ENCODE measurements at places on chromosomes 4 and X.

DNA sequence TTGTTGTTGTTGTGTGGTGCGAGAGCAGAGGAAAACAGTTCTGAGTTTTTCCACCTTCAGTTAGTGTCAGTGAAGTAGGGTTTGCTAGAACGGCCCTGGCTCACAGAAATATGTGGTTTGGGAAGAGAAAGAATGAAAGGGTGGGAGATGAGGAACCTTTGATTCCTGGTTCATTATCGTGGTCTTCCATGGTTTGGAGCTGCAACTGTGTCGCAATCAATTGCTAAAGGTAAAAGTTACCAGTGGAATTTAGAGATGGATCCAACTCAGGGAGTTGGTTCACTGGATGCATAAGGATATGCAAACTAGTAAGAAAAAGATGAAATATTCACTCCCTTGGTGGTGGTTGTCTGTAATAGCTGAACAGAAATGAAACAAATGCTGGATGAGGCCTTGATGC is 35.6 kb upstream of the GPR34 start:
- no peak for DNase-seq

- DNase-seq: no peak
Observed at GRCh38 chr4:102575369-102576129, 74.4 kb downstream of the NFKB1 start.

DNA sequence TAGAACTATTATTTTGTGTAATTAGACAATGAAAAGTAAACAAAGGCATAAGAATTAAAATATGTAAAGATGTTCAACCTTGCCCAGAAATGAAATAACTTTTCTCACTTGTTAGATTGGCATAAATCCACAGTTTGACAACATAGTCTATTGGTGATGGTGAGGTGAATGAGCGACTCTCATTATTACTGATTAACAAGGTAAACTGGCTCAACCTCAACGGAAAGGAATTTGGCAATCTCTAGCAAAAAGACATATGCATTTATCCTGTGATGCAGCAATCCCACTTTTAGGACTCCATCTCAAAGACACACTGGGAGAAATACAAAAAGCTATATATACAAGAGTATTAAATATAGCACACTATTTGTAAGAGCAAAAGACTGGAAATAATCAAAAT is 22.3 kb downstream of the UBA6 start:
- DNase-seq: no peak

GRCh38 chrX:41692162-41692749 is 3.5 kb downstream of the GPR34 start:
- no peak for DNase-seq

DNA sequence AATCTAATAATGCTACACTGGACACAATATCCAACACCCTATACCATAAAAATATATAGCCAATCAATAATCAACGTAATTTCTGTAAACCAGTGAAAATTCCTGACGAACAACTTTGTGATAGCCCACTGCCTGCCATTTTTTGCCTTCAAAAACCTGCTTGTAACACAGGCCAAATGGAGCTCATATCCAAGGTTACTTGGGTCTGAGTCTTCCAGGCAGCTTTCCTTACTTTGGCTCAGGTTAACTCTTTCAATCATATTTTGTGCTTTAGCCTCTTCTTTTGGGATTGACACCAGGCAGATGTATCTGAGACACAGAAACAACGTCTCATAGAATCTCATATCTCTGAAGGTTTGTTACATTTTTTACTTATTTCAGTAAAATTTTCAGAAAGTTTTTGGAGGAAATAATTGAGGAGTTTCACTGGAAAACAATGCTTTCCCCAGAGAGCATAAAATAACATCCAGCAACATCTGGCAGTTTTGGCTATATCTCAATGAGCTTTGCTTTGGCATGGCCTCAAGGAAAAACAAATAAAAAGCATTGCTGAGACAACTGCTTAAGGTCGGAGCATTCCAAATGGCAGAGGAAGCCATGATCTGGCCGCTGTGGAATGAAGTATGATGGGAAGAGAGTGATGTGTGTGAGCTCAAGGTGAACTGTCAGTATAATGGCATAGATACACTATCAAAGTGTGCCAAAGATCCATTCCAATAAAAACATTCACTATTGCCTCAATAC is 162.9 kb upstream of the SPIN4 start:
- peak; percentile 36 for DNase-seq

GRCh38 chr4:151294833-151295496 is 18.0 kb downstream of the PRSS48 start:
- no peak for DNase-seq

GRCh38 chrX:65745427-65745826 is 78.0 kb downstream of the MSN start:
- DNase-seq: no peak

GRCh38 chrX:124493984-124494383 is 147.6 kb downstream of the SH2D1A start:
- DNase-seq: no peak

DNA sequence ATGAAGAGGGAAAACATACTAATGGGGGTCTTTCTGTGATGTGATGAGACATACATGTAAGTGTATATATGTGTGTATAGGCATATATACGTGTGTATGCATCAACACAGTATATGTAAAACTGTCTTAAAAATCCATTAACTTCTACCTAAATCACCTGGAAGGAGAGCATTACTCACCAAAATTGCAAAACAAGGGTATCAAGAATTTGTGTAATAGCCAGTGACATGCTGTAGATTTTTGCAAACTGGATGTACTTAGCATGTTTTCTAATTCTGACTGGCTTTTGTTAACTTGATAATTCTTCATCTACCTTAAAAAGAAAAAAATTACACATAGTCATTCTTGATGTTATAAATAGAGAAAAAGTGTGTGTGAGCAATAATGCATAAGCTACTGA is 104.7 kb downstream of the PRRG1 start:
- peak; percentile 40 for DNase-seq

- DNase-seq: peak; percentile 4
Observed at GRCh38 chr4:69936566-69936965, 5.7 kb downstream of the CSN1S1 start.

DNA sequence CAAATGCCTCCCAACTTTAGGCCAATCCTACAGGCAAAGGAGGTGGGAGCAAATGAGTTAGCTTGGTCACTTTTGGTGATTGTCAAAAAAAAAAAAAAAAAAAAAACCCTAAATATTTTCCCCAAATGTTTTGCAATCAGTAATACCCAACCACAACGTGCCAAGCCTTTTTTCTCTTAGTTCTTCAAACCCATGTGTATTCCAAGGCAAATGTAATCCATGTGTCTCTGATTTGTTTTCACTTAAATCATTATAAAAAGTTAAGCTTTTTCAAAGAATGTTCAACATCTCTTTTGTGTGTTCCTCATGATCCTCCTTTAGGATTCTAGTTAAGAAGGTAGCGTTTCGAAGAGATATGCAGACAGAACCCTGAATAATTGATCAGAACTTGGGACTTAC is 328.4 kb downstream of the PAPSS1 start:
- DNase-seq: no peak

- DNase-seq: no peak
Observed at GRCh38 chrX:24005028-24005427, 22.0 kb downstream of the KLHL15 start.

DNA sequence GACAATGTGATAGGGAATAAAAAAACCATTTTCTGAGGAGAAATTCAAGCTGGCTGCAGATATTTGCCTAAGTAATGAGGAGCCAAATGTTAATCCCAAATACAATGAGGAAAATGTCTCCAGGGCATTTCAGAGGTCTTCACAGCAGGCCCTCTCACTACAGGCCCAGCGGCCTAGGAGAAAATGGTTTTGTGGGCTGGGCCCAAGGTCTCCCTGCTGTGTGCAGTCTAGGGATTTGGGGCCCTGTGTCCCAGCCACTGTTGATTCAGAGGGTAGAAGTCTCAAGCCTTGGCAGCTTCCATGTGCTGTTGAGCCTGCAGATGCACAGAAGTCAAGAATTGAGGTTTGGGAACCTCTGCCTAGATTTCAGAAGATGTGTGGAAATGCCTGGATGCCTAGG is 778.7 kb downstream of the CENPC start:
- DNase-seq: no peak

DNA sequence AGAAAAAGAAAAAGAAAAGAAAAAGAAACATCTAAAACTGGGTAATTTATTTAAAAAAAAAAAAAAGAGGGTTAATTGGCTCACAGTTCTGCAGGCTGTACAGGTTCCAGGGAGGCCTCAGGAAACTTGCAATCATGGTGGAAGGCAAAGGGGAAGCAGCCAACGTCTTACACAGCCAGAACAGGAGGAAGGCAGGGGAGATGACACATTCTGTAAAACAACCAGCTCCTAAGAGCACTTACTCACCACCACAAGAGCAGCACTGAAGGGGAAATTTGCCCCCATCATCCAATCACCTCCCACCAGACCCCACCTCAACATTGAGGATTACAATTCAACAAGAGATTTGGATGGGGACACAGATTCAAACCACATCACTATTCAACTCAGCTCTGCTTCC is 36.8 kb upstream of the TMEM184C start:
- DNase-seq: no peak

Data from MCF 10A (cell line).